ENCODE measurements at places on chromosomes 1 and 21. TPM values are rescaled to one million over a fixed set of nuclear protein-coding genes. Genes with fewer than 3 reads are reported as not detected.

The PADI1 gene
- total RNA-seq = not detected

The ZSWIM5 gene
- total RNA-seq = under 0.01 TPM

The PRAMEF12 gene
- total RNA-seq = not detected

The HAX1 gene
- 146 TPM for total RNA-seq

The OR2L2 gene
- total RNA-seq = not detected

The ZNF695 gene
- total RNA-seq = 1.1 TPM

The SLC22A15 gene
- under 0.01 TPM for total RNA-seq

The PADI4 gene
- total RNA-seq = not detected

The KCNE1 gene
- total RNA-seq = 0.90 TPM

The KRTAP22-2 gene
- not detected for total RNA-seq

The CD1E gene
- not detected for total RNA-seq

Data from IMR-90 (cell line).